ENCODE measurements at places on chromosomes 3 and 15.

DNA sequence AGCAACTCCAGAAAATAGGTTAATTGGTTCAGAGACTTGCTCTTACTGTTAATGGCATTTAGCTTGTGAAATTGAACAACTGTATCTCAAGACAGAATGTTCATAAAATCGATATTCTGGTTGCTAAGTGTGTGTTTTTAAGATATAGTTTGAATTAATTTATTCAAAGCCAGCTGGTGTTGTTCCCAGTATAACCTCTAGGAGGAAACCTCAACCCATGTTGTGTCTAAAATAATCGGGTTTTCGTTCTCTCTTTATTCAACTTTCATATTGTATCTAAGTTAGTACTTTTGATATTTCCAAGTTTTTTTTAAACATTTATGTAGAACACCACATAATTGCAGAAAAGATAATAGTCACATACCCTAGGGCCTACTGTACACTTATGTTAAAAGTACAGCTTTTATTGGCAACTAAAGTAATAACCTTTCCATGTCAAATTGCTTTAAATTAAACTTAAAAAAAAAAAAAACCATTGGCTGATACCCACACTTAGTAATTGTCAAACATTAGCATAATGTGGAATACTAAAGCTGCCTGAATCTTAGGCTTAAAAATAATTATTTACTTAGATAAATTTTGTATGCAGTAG, 90.9 kb downstream of the SAMMSON start:
- no peak for DNase-seq

DNA sequence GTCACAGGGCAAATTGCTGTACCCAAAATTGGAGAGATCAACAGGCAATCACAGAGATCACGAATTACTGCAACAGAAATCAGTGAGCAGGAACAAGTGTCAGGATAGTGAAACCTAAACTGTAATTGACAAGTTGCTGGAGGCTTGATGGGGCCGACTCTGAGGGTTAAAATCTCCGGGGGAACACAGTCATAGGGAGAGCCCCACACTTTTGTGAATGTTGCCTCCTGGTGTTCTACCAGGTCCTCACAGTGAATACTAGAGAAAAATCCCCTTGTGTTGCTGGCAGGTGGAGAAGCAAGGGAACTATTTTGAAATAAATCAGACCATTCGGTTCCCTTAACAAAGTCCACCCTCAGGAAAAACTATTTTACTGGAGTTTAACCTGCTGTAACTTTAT, 697.5 kb upstream of the CBLB start:
- no peak for DNase-seq

GRCh38 chr3:120071259-120071658, 23.0 kb downstream of the GSK3B start:
- no peak for DNase-seq

DNA sequence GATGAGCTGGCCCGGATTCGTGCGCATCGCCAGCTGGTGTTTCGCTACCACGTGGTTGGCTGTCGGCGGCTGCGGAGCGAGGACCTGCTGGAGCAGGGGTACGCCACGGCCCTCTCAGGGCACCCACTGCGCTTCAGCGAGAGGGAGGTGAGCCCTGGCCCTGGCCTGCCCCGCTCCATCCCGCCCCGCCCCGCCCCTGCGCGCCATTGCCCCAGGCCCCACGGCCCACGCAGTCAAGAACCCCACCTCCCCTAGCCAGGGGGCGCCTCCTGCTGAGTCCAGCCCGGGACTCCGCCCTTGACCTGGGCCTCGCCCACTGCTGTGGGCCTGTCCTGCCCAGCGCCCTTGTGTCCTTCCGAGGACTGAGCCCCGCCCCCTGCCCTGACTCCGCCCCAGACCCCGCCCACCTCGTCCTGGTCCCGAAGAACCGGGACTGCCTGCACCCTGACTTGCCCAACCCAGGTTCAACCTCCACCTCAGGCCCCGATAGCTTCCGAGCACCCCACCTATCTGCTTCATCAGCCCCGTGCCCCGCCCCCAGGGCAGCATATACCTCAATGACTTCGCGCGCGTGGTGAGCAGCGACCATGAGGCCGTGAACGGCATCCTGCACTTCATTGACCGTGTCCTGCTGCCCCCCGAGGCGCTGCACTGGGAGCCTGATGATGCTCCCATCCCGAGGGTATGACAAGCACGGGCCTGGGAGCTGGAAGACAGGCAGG, 14.8 kb downstream of the NT5DC2 start:
- DNase-seq, result no peak

DNA sequence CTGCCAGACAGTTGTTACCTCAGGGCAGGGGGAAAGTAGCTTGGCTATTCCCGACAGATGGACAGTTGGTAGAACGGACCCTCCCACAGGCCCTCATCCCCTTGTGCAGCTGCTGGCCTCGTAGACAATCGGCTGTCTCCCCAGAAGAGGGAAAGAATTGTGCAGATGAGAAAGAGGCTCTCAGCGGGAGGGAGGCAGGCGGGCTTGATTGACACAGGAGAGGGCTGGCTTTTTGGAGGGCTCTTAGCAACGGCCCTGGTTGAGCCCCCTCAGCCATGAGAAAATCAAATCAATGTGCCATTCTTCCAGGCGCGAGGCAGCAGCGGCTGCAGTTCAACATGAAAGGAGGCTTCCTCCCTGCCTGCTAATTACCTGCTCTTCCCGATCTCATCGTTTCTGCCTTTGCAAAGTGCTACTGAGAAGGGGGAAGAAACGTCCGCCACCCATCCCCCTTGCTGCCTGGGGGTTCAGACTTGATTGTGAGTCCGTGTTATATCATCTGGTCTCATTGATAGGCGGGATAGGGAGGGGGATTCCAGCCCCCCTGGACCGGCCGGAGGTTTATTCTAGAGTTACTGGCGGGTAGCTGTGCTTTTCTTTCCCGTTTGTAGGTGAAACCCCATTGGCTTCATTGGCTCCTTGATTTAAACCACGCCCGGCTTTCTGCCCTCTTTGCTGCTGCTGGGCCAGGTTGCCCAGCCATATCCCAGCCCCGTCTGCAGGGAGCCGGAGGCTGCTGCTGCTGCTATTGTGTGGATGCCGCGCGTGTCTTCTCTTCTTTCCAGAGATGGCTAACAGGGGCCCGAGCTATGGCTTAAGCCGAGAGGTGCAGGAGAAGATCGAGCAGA, at the start of gene TAGLN3:
Gene TAGLN3 (plus strand): TSS at position 287 of the 848 bp plus-strand sequence. CDS start 501 bp downstream, at position 788.
- DNase-seq, result no peak

- no peak for DNase-seq
Observed at GRCh38 chr3:23258110-23258509, 55.0 kb downstream of the UBE2E2 start.

GRCh38 chr15:73305331-73306211, 63.2 kb downstream of the HCN4 start:
- peak; percentile 13 for DNase-seq

DNA sequence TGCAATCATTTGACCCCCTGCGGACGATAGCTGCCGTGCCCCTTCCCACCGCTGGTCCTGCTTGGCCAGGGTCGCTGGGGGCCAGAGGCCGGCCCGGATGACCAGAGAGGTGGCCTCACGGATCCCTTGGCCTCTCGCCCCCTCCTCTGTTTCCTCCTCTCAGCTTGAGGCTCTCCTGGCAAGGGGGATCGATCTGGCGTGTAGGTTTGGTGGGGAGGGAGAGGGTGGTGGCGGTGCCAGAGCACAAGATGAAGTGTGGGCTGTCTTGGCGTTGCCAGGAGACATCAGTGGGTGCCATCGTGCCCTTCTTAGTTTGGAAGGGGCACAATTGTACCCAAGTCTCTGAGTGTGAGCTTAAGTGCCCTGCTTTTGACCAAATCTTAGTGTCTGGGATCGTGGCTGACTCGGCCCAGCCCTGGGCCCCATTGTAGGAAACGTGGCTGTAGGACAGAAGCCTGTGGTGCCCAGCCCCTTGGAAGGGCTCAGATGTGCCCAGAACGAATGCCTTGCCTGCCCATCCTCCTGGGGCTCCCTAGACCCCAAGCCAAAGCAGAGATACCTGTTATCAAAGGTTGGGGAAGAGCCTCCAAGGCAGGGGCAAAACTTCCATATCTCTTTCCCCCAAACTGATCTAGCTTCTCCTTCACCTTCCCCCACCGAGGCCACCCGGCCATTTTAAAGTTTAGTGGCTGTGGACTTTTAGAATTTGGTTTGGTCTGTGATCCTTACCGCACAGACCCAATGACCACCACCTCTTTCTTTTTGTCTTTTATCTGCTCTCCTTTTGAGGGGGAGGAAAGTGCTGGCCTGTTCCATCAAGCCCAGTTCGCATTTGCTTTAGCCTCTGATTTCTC, 14.4 kb downstream of the NR2F2 start:
- DNase-seq, result no peak

DNA sequence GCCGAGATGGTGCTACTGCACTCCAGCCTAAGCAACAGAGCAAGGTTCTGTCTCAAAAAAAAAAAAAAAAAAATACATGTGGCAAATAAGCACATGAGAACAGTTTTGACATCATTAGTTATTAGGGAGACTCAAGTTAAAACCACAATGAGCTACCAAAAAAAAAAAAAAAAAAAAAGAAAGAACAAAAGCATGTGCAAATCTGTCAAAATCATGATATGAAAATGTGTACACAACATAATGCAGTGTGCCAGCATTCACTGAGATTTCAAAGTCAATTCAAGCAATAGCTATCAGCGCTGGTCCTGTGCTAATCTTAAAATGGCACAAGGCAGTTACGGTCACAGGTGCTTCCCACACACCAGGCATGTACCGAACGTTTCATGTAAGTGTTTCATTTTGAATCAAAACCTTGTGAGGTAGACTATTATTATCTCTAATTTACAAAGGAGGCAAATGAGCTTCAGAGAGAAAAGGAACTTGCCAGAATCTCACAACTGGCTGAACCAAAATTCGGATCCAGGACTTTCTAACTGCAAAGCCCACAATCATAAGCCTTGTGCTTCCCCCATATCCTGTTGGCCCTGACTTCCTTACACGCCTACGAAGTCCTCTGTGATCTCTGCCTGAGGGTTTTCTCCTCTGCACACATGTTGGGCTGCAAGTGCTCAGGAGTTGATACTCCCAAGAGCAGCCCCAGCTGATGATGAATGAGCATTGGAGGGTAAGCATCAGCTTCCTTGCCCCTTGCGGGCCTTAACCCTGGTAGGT, 200.1 kb upstream of the PROK2 start:
- no peak for DNase-seq

DNA sequence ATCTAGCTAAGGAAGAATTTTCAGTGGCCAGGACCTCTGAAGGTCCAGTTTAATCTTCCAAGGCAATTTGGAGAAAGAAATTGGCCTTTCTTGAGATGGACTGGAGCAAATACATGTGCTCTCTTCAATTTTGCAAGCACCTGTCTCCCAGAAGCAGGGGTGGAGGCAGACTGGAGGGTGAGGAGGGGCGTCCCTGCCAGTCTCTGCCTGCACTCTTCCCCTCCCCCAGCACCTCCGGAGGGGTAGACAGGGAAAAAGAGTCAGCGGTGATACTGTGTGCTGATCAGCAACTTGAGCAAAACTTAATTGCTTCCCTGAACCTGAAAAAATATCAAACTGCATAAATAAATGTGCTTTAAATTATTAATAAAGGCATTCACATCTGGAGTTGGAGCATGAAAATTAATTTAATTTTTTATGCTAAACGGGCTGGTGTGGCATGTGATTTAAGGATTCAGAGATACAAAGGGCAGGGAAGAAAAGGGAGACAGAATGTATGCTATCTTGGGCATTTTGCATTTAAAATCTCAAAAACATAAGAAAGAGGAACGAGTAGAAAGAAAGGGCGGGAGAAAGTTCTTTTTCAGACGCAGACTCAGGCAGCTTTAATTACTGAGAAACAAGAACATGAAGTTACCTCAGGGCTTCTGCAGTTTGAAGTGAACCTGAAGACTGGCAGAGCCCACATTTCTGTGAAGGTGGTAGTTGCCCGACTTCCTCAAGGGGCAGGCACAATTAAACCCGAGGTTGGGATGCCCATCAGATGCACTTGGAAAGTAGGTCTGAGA, 319.7 kb downstream of the UACA start:
- DNase-seq, result no peak

DNA sequence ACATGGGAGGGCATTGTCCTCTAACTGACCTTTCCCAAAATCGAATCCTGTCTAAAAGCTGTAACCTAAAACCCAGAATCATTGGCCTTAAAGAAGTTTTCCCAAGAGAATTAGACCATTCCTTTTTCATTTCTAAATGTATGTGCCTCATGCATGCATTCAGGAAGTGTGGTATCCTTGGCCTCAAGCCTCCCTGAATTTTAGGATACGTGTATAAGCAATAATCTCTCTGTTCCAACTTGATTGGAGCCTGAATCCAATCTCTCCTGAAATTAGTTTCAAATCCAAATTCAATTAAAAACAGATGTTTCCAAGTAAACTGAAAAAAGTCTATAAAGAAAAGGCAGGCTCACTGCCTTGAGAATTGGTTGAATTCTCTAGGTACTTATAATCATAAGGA, 86.0 kb upstream of the VEPH1 start:
- no peak for DNase-seq

- no peak for DNase-seq
Observed at GRCh38 chr3:122786066-122786465, 7.6 kb downstream of the HSPBAP1 start.
